HepG2 (cell line): ENCODE measurements at places on chromosomes 2 and 18. TPM values are rescaled to one million over a fixed set of nuclear protein-coding genes. Genes with fewer than 3 reads are reported as not detected.

OSBPL6 gene
- 0.01 and 0.03 TPM in 2 replicates for polyA plus RNA-seq

NEUROD1 gene
- polyA plus RNA-seq: not detected in 2 replicates

SP140L gene
- polyA plus RNA-seq: 10.9 and 13.7 TPM in 2 replicates

FAM117B gene
- 5.4 and 5.8 TPM in 2 replicates for polyA plus RNA-seq

CAPN13 gene
- polyA plus RNA-seq: not detected in 2 replicates

KIF5C gene
- 0.17 and 0.20 TPM in 2 replicates for polyA plus RNA-seq

ERBB4 gene
- 0.04 TPM in 1 of 2 replicates, not detected in the other for polyA plus RNA-seq

DNA sequence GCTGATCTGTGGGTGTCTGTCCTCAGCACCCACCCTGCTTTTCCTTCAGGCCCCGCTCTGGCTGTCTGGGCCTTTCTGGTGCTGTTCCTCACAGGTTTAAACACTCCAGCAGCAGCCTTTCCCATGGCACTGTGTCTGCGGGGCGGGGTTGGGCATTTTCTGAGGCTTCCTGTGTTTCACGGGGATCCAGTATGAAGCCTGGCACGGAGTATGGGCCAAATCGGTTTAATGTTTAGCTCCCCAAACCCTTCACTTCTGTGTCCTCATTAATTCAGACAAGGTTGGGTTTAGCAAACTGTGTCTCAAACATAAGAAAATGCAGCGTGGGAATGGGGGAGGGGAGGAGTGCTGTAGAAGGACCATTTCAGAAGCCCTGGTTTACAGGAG lies 44.9 kb downstream of the HPCAL1 start:
- H3K36me3 ChIP-seq: no peaks in the 10 kb centered on the region
- no peak overlapping the region for H3K27ac ChIP-seq
- H3K4me3 ChIP-seq: no peak overlapping the region

DNA sequence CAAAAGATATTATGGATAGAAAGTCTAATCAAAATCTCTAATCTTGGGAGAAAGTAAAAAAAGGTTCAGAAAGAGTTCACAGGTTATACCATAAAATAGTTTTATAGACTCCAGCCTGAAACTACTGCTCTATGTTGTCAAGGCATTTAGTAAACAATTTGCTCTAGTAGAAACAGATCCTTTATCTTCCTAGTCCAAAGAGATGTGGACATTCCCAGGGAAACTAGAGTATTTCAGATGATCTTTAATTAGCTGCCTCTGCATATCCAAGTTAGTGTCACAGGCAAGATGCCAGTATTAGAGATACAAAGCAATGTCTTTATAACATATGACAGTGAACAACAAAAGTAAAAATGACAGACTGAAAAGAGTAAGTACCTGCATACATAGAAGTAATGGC lies 708.6 kb downstream of the CCDC85A start:
- no peaks in the 10 kb centered on the region; the same call in 1 of the 2 replicates for H3K27me3 ChIP-seq
- no peak for DNase-seq
- H3K4me3 ChIP-seq: no peak overlapping the region
- H3K27ac ChIP-seq: no peak overlapping the region

DNA sequence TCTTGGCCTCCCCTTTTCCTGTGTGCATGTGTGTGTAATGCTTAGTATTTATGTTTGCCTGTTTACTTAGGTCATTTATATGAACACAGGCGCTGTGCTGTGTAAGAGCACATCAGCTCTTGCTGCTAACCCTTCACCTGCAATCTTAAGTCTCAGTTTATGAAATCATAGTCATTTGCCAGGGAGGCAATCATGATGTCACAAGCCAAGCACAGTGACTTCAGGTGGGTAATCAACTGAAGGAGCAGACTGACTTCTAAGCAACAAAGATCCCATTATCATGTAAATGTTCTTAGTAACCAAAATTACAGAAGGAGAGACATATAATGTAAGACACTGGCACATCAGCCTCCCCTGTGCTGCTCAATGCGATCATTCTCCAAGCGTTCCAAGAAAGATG lies 386.3 kb upstream of the MEIS1 start:
- H3K4me1 ChIP-seq: no peaks in the 10 kb centered on the region
- H3K36me3 ChIP-seq: no peaks in the 10 kb centered on the region
- DNase-seq: no peak
- no peaks in the 10 kb centered on the region for H3K27me3 ChIP-seq

DNA sequence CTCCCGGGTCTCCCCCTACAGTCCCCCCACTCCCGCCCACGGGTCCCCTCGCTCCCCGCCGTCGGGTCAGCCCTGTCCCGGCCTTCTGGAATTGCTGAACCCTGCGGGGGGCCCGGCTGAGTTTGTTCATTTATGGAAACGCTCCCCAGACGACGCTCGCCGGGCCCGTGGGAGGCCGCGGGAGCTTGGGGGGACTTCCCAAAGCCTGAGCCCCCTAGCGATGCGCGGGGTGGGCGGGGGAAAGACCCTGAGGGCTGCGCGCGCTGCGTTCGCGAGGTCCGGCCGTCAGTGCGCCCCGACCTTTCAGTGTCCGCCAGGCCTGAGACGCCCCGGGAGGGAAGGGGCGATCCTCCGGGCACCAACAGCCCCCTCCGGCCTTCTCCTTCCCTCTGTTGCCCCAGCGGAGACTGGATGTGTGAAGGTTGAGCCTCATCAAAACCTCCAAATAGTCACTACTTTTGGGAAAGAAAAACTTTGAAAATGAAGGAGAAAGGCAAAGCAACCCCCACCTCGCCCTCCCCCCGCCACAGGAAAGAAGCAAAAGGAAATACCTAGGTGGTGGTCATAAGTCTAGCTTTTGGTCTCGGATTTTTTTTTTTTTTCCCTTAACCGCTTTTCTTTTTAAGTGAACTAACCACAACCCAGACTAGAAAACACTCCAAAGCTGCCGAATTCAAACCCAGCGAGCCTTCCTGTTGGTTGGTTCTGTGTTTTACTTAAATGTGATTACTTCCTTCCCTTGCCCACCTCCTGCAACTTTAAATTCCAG lies 509 bp upstream of the CYS1 start:
- H3K36me3 ChIP-seq: no peaks in the 10 kb centered on the region
- no peak for DNase-seq

GRCh38 chr18:36366994-36367839 lies 69.7 kb downstream of the FHOD3 start:
- no peaks in the 10 kb centered on the region for H3K4me1 ChIP-seq
- no peak overlapping the region for H3K27ac ChIP-seq
- no peaks in the 10 kb centered on the region for H3K36me3 ChIP-seq
- no peak for DNase-seq
- H3K4me3 ChIP-seq: no peak overlapping the region

DNA sequence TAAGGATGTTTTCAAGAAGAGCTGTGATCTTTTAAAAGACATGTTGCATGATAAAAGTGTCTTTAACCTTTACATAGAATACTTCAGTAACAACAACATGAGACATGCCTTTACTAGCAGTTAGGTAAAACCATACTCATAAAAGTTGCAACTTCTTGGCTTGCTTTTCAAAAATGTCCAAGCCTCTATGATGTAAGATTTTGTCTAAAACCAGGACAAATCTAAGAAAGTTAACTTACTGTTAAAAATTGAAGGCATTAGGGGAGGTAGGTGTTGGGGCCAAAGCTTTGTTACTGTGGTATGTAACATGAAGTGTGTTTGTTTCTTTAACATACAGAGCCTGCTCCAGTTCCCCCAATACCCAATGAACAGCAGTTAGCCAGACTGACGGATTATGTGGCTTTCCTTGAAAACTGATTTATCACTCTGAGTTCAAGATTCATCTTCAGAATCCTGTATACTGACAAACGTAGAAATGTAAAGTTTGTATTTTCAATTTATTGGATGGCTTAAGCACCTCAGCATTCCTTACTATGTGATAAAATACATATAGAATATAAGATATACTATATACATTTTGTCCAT lies 11.7 kb downstream of the COPS8 start:
- H3K27ac ChIP-seq: no peak overlapping the region
- no peaks in the 10 kb centered on the region for H3K27me3 ChIP-seq
- peaks cover 12% of the 10 kb centered on the region for H3K4me1 ChIP-seq
- H3K36me3 ChIP-seq: peaks cover 12% of the 10 kb centered on the region

DNA sequence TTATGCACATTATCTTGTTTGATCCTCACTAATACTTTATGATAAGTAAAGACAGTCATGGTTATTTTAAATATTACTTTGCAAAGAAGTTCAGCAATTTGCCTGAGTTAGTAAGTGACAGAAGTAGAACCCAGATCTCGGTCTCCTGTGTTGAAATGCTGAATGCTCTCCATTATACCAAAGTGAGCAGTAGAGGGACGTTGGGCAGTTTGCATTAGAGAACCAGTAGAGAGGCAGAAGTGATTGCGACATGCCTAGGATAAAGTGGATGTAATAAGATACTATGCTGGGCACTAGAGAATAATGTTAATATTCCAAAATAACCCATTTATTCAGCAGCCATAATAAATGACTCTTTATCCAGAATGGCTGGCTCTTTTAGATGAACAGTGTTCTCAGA lies 201.0 kb downstream of the PMAIP1 start:
- no peak overlapping the region for H3K27ac ChIP-seq
- no peak overlapping the region for H3K4me3 ChIP-seq
- DNase-seq: no peak
- H3K27me3 ChIP-seq: no peaks in the 10 kb centered on the region
- no peaks in the 10 kb centered on the region for H3K36me3 ChIP-seq

DNA sequence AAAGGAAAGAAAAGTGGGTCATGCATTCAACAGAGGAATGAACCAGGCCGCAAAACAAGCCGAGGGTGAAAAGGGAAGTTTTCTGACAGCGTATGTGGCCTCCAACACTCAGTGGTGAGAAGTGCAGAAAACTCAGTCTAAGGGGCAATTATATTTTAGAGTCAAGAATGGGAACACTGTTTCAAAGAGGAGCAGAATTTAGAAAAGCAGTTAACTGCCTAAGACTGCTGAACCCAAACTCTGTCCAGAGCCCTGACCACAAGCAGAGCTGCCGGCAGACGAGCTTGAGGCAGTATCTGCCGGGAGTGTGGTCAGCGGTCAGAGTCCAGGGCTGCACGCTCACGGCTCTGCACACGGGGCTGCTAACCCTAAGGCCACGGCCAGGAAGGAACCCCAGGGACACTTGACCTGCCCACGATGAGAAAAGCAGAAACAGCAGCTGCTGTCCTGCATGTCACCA lies 347.0 kb upstream of the ID2 start:
- no peaks in the 10 kb centered on the region for H3K36me3 ChIP-seq
- peak overlapping the region; percentile 26 for H3K4me3 ChIP-seq

GRCh38 chr2:172627181-172627580 lies 71.3 kb downstream of the PDK1 start:
- no peaks in the 10 kb centered on the region for H3K27me3 ChIP-seq
- no peaks in the 10 kb centered on the region for H3K4me1 ChIP-seq
- no peak overlapping the region for H3K4me3 ChIP-seq

- no peaks in the 10 kb centered on the region for H3K27me3 ChIP-seq
- no peak overlapping the region for H3K27ac ChIP-seq
- H3K4me1 ChIP-seq: peaks cover 38% of the 10 kb centered on the region
- no peak overlapping the region for H3K4me3 ChIP-seq
- DNase-seq: no peak
Observed at GRCh38 chr2:112791019-112791418, 6.7 kb upstream of the IL1A start.

GRCh38 chr18:27114842-27115241 lies 70.3 kb downstream of the CHST9 start:
- H3K36me3 ChIP-seq: no peaks in the 10 kb centered on the region
- H3K4me3 ChIP-seq: no peak overlapping the region
- no peak for DNase-seq
- H3K27me3 ChIP-seq: no peaks in the 10 kb centered on the region
- H3K27ac ChIP-seq: no peak overlapping the region

GRCh38 chr18:66329716-66330115 lies 274.2 kb downstream of the CDH19 start:
- no peaks in the 10 kb centered on the region for H3K27me3 ChIP-seq
- H3K4me1 ChIP-seq: no peaks in the 10 kb centered on the region
- no peaks in the 10 kb centered on the region for H3K36me3 ChIP-seq
- H3K4me3 ChIP-seq: no peak overlapping the region
- no peak for DNase-seq

DNA sequence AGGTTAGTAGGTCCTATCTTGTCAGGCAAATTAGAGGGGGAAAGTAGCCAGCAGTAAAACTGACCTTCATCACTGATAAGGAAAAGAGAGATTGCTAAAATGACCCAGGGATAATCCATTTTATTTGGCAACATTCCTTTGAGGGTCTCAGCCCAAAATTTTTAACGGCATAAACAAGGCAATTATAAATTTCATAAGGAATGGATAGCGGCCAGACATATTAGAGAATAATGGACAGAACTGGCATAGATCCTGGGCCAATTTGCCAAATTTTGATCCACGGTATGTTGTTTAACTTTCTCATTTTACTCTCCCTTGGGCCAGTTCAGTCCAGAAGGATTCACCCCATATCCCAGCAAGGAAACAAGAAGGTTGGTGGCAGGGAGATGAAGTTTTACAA lies 170.4 kb upstream of the BCL2L11 start:
- 0 out of 3 replicates have a peak, but pooled peaks cover 6% of the 10 kb centered on the region for H3K27me3 ChIP-seq
- no peak for DNase-seq
- no peaks in the 10 kb centered on the region for H3K4me1 ChIP-seq

DNA sequence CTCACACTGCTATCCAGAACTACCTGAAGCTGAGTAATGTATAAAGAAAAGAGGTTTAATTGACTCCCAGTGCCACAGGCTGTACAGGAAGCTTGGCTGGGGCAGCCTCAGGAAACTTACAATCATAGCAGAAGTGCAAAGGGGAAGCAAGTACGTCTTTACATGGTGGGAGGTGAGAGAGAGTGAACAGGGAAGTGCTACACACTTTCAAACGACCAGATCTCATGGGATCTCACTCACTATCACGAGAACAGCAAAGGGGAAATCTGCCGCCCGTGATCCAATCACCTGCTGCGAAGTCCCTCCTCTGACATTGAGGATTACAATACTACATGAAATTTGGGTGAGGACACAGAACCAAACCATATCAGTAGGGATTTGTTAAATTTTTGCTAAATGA lies 150.4 kb upstream of the NXPH2 start:
- no peaks in the 10 kb centered on the region for H3K36me3 ChIP-seq
- no peaks in the 10 kb centered on the region for H3K4me1 ChIP-seq
- no peaks in the 10 kb centered on the region for H3K27me3 ChIP-seq
- no peak for DNase-seq

DNA sequence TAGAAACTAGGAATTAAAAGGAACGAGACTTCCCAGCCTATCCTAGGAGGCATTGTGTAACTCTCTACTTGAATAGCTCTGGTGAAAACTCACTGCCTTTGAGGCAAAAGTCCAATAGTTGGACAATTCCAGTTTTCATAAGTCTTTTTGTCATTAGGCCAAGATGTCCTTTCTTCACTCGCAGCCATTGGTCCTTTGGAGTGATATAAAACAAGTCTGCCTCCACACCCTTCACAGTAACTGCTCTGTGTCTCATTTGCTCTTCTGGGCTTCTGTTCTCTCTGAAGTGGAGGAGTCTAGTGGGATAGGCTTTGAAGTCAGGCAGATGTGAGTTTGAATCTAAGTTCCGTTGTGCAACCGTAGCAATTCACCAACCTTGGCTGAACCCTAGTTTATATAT lies 28.2 kb downstream of the ANTXR1 start:
- peaks cover 17% of the 10 kb centered on the region for H3K4me1 ChIP-seq
- no peak for DNase-seq
- H3K36me3 ChIP-seq: 0 out of 2 replicates have a peak, but pooled peaks cover 3% of the 10 kb centered on the region

- no peaks in the 10 kb centered on the region for H3K36me3 ChIP-seq
- H3K4me3 ChIP-seq: no peak overlapping the region
- no peaks in the 10 kb centered on the region for H3K27me3 ChIP-seq
Observed at GRCh38 chr2:221334481-221335218, 237.5 kb downstream of the EPHA4 start.
